ENCODE measurements at places on chromosomes 13 and 19.
A peak's percentile ranks its signal among the peaks of the same experiment; 100 is the strongest.

- DNase-seq, result no peak
These were observed 34.6 kb downstream of the CEBPA start for GRCh38 chr19:33267706-33268105.

DNA sequence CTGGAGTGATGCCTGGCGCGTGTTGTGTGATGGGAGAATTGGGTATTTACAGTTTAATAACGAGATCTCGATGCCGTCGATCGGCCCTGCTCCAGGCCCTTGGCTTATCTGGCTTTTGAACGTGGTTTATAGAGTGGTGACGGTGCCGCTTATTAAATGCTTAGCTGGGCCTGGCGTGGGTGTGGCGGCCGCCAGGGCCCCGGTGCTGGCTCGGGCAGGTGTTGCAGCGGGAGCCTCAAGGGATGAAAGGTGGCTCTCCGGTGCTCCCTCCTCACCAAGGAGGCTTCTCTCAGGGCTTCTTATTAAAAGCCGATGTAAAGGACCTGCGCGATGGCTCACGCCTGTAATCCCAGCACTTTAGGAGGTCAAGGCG, 173.8 kb downstream of the KDM4B start:
- no peak for DNase-seq

DNA sequence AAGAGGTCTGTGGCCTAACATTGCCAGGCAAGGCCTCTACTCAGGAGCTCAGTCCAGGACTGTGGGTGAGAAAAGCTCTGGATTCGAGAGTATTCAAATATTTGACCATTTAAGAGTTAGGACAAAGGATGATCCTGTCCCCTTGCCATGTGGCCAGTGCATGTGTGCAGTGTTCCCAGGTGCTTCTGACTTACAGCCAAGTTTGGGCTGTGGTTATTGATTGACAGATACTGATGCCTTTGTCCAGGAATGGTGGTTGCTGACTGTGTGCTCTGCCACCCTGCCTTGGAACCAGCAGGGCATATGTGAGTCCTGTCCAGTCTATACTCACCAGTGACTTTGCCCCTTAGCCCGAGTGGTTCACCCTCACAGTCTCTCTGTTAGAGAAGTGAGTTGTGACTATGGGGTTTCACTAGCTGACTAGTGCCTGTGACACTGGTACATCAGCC, 51.9 kb downstream of the GARRE1 start:
- DNase-seq, result no peak

- DNase-seq, result no peak
These were observed 12.8 kb downstream of the ZNF43 start for GRCh38 chr19:21823224-21823623.

DNA sequence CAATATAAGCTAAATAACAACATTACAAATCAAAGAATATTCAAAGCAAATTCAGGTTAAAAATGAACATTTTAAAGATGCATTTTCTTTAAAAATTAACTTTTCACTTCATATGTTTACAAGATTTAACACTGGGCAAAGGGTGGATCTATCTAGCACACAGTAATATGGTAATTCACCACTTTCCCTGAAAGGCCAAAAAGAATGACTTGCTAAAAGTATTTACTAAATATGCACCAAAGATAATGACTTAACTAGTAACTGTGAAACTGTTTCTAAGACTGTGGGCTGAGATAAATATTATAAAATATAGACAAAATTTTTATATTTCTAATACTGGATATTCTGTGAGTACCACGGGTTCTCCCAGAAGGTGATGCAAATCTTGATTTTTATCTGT, 4.5 kb upstream of the EEF1AKMT1 start:
- no peak for DNase-seq

GRCh38 chr19:20250121-20250520, 83.1 kb downstream of the ZNF486 start:
- DNase-seq, result no peak

DNA sequence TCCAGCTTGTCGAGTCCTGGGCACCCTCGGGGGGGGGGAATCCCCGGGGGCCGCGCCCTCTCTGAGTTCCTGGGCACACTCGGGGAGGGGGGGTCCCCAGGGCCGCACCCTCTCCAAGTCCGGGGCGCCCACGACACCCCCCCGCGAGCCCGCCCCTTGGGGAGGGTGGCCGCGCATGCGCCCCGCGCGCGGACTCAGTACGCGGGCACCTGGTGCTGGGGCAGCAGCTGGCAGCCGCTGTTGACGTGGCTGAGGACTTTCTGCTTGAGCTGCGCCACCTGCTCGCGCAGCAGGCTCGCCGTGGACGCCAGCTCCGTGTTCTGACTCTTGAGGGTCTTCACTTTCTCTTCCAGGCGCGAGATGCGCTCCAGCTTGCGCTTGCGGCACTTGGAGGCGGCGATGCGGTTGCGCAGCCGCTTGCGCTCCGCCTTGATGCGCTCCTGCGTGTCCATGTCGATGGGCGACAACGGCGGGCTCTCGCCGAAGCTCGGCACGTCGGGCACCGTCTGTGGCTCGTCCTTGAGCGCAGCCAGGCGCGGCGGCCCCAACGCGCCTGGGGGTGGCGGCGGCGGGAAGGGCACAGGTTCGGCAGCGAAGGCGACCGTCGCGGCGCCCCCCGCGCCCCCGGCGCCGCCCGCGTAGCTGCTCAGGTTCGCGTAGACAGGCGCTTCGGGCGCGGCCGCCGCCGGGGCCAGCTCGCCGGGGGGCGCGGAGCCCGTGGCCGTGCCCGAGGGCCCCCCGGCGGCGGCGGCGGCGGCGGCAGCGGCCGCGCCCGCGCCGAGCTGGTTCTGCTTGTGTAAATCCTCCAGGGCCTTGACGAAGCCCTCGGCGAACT, 958 bp downstream of the JUND start:
- peak; percentile 82 for DNase-seq

DNA sequence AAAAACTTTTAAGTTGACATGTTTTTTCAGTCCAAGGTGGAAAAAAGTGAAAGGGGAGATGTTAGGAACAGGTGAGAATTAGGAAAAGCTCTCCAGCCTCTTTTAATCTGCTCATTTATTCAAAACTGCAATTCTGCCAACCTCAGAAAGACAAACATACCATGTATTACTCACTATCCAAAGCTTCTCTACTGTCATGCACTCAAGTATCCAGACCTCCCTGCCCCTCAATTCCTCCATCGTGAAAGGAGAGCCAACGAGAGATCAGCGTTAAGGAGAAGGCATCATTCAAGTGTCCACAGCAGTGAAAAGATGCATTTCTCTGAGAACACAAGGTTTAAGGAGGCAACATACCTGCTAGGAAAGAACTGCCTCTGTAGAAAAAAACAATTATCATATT, 24.5 kb downstream of the DIAPH3 start:
- no peak for DNase-seq

- DNase-seq, result no peak
These were observed 152.7 kb downstream of the USP12 start for GRCh38 chr13:27018882-27019281.

- no peak for DNase-seq
These were observed 347.7 kb upstream of the SPRY2 start for GRCh38 chr13:80688593-80688992.

- DNase-seq, result no peak
These were observed 34.3 kb downstream of the BTBD2 start for GRCh38 chr19:1981253-1981652.

Measured in globus pallidus (tissue), 1 donor.